ENCODE measurements at places on chromosomes 3 and 15.

DNA sequence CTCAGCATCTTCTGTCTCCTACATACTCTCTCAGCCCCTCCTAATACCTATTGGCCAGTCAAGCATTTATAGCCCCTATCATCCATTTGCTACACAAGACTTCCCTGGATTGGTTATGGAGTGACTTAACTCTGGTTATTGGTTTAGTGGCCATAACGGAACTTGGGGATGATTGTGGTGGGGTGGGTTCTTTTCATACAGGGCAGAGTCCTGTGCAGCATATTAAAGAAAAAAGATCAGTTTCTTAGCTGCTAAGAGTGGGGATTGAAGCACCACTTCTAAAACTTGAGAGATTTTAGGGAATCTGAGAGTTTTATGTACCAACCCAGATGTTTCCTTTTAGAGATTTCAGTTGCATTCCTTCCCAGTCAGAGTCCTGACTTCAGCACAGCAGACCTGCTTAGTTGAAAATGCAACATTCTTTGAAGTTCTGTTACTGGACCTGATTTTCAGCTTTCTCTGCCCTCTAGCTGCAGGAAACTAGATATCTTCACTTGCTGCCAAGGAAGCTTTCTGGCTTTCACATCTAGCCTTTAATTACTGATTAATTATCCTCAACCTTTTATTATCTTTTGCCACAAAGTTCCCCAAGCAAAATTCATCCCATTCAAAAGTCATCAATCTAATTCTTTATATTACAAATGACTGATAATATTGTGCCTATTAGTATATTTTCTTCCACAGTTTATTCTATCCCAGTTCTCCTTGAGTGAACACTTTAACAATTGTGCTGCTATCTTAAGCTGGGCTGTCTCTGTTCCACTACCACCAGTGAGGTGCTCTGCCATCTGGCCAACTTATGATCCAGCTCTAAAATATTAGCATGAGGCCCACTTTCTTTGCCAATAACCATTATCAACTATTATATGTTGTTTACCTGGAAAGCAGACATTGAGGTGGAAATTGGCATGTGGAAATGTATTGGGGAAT lies 906.0 kb upstream of the ALCAM start:
- DNase-seq: no peak

DNA sequence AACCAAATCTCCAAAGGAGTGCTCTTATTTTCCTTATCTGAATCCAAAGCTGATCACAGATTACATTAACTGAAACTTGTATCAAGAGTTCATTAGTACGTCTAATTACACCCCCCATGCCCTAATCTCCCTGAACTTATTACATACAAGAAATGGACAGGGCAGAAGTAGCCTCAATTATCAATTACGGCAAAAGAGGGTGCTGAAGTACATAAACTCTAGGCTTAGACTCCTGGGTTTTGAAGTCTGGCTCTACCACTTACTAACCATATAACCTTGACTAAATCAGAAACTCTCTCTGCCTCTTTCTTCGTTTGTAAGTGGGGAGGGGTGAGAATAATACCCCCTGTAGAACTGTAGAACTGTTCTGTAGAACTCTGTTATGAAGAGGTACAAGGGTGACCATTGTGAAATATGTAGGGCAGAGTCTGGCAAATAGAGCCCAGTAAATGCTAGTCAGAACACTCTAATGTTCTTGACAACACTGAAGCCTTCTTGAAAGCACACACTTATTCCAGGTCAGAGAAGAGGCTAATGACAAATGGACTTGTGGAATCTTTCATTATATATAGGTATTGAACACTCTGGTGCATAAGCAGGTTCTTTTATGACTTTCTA lies 19.6 kb upstream of the OR5K4 start:
- DNase-seq: no peak

DNA sequence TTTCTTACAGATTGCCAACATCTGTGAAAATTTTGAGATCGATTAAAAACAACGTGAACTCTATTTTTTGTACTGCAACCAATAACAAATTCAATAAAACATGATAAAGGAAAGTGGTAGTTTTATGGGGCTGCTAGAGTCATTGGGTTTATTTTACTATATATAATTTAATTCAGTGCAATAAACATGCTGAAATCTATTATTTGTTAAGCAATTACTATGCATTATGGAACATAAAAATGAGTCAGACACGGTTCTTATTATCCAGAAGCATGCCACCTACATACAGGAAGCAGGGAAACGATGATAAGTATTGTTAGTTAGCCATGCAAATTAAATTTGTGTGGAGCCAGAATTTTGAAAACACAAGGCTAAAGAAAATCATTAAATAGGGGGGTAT lies 27.2 kb downstream of the NPHP3 start:
- DNase-seq: no peak

- DNase-seq: no peak
Measured at GRCh38 chr15:63219196-63219710, 29.8 kb downstream of the RAB8B start.

GRCh38 chr3:104672331-104672730 lies 694.4 kb upstream of the ALCAM start:
- DNase-seq: no peak

DNA sequence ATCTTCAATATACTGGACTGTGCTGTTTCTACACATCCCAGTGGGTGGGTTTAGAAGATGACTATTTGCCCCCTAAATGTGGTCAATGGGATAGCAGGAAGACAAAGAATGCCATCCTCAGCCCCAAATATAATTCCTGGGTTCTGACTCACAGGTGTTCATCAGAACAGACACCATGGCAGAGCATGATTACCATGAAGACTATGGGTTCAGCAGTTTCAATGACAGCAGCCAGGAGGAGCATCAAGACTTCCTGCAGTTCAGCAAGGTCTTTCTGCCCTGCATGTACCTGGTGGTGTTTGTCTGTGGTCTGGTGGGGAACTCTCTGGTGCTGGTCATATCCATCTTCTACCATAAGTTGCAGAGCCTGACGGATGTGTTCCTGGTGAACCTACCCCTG lies 3.0 kb downstream of the CXCR6 start:
- no peak for DNase-seq
